Small intestine (tissue), 16 donors: ENCODE measurements at places on chromosomes 1 and 21.

DNA sequence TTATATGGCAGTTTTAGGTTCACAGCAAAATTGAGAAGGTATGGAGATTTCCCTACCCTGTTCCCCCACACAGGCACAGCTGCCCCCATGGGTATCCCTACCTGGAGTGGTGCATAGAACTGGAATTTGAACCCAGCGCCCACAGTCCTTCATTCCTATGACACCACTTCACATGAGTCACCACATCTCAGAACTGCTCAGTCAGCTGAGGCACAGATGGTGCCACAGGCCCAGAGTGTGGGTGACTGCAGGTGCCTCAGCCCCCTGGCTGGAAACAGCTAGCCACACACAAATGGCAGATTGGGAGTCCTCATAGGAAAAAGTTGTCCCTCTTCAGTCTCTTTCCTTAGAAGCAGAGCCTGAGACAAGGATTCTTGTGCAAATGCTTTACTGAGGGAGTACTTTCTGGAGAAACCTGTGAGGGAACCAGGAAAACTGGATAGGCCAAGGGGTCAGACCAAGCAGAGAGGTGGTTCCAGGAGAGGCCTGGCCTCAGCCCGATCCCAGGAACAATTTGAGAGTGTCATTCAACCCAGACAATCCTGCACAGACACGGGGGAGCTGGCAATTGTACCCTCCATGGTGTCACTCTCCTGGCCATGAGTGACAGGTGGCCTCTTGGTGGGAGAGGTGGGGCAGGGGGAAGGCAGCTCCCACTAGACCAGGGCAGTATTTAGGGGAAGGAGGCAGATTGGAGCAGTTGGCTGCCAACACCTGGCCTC, 6.9 kb downstream of the PLA2G2D start:
- peak; percentile 10 for DNase-seq

DNA sequence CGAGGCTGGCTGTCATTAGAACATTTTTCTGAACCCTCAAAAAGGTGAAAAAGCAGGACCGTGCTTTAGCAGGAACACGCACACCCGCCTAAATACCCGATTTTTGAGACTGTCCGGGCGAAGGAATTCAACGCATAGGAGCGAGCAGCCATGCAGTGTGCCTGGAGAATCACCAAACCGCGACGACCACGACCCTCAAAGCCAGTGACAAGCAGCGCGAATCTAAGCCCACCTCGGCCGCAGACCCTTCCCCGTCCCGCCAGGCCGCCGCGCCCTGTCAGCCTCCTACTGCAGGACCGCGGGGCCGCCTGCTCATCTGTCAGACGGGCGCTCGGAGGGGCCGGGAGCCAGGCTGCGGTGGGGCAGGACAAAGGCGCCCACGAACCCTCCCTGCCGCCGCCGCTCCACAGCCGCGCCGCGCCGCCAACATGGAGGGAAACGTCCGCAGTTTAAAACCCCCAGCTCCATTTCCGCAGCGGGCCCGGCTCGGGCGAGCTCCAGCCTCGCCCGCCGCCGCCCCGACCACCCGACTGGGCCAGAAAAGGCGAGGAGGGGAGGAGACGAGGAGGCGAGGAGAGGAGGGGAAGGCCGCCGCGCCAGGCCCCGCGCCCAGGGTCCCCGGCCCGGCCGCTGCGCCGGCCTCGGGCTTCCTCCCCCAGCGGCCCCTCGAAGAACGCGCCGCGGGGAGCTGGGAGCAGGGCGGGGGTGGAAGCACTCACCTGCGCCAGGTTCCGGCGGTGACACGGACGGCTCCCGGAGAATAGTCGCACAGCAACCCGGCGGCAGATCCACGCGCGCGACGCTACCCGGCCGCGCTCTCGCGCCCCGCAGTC, at the start of gene LBR:
Gene LBR (minus strand): TSS at position 804 of the 833 bp plus-strand sequence. CDS start 3,963 bp downstream, outside the sequence.
- no peak for DNase-seq

- no peak for DNase-seq
Measured at GRCh38 chr1:150881331-150882070, 5.1 kb upstream of the ARNT start.

DNA sequence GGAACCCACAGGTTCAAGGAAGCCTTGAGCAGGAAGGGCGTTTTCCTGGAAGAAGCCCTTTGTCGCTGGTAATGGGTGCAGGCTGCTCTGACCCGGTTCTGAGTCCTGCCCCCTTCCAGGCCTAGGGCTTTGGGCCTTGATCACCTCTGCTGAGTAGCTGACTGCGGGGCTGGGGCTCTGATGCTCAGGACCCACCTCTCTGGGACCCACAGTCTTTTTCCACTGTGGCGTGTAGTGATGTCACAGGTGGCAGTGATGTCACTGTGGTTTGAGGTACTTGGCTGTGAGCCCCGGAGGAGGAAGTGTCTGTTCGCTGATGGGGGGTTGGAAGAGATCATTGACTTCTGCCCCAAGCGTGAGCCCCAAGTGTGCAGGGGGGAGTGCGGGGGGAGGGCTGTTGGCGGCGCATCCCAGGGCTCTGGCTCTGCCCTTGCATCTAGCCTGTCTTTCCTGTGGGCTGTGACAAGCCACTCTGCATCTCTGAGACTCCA, 6.9 kb downstream of the TNFRSF1B start:
- no peak for DNase-seq

DNA sequence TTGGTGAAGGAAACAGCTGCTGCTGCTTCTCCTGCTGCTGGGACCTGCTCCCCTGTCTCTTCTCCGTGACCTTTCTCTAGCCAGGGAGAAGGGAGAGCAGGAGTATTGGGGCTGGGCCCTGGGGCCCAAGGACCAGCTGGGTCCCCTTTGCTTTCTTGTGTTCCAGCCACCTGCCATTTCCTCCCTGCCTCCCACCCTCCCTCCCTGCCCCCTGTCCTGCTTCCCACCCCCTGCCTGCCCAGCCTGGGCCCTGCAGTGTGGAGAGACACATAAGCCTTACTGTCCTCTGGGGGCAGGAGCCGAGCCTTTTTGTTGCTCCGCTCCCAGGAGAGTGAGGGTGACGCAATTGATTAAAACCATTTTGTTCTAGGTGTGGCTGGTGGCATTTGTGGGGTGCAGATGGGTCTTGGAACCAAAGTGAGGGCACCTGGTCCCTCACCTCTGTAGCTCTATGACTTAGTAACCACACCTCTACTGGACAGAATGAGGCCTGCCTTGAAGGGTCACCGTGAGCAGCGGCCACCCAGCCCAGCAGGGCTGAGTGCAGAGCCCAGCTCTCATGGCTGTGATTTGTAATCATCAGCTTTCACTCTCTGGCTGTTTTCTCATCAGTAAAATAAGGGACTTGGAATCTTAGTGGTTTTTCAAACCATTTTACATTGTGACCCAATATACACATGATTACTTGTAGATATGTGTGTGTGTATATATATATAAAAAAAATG, 13.9 kb upstream of the TMEM222 start:
- no peak for DNase-seq

DNA sequence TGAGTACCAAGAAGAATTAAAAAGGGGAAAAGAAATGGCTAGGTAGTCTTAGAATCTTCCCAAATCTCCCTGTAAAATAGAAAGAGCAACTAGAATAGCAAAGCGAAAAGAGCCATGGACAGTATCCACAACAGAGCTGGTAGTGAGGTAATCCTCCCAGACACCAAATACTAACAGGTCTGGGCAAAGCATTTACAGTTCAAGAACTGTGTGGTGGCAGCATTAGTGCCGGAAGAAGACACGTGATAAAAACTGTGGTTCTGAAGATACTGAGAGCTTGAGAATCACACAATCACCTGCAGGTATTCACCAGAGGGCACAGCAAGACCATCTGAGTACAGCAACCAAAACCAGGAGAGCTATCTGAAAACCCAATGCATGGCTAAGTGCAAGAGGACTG, 31.8 kb upstream of the OLIG2 start:
- DNase-seq: no peak
